ENCODE measurements at places on chromosomes 5 and 9.

GRCh38 chr9:93634311-93635185 is 58.2 kb downstream of the PHF2 start:
- DNase-seq: no peak

GRCh38 chr5:6681682-6682081 is 31.6 kb upstream of the TENT4A start:
- DNase-seq: no peak

DNA sequence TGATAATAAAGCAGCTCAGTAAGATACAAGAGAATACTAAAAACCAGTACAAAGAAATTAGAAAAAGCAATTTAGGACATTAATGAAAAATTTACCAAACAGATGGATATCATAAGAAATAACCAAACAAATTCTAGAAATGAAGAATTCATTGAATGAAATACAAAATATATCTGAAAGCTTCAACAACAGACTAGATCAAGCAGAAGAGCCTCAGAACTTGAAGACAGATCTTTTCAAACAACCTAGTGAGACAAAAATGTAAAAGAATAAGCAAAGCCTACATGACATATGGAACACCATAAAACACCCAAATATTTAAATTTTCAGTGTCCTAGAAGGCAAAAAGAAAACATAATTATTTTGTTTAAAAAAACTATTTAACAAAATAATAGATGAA is 66.9 kb downstream of the SKIC3 start:
- no peak for DNase-seq

GRCh38 chr5:32331217-32331934 is 18.6 kb upstream of the MTMR12 start:
- no peak for DNase-seq

- no peak for DNase-seq
Observed at GRCh38 chr5:13955896-13956295, 11.4 kb upstream of the DNAH5 start.

DNA sequence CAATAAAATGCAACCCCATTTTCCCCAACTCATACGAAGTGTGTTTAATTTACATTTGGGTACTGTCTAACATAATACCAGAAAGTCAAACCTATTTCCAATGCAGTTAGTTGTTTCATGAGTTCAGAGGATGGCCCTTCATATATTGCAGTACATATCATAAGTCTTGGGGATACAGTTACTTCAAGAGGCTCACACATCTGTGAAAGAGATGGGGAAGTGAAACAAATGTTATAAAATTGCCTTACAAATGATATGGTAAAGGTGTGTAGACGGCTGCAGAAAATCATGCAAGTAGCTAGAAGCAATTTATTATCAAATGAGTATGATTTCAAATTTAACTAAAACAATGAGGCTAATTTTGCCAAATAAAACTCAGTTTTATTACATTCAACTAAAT is 219.0 kb upstream of the CDH12 start:
- no peak for DNase-seq

- no peak for DNase-seq
Observed at GRCh38 chr9:106020186-106020585, 325.8 kb downstream of the TMEM38B start.

DNA sequence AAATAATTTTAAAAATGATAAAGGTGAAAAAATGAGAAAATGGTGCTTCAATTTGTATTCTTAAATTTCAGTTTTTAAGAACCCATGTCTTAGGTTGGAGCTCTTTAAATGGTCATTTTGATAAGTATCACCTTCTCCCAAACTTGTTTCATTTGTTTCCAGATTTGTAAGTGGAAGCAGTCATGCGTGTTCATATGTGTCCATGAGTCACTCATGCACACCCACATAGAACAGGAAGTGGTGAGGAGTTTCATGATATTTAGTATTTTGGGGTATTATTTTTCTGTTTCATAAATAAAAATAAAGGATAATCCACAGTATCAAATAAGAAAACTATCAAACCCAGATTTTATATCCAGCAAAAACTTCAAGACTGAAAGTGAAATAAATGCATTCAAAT is 570.4 kb upstream of the ST8SIA4 start:
- no peak for DNase-seq

GRCh38 chr9:137986268-137987099 is 108.9 kb downstream of the CACNA1B start:
- DNase-seq: no peak

- no peak for DNase-seq
Observed at GRCh38 chr5:54844905-54845566, 140.4 kb downstream of the ESM1 start.

DNA sequence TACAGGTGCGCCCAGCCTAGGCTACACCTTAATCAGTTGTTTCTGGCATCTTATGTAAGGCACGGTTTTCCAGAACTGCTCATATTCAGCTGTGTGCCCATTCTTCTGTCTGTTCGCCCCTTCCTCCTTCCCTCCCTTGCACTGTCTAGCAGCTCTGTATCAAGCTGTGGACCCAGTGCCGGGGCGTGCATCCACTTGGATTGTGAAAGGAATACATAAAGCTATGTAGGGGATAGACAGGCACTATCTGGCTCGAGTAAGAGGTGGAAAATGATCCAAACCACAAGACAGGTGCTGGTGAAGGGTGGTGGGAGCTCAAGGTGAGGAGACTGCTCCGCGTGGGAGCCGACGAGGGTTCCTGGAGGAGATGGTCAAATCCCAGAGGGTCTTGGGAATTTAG is 2.0 kb downstream of the GLIPR2 start:
- DNase-seq: no peak

DNA sequence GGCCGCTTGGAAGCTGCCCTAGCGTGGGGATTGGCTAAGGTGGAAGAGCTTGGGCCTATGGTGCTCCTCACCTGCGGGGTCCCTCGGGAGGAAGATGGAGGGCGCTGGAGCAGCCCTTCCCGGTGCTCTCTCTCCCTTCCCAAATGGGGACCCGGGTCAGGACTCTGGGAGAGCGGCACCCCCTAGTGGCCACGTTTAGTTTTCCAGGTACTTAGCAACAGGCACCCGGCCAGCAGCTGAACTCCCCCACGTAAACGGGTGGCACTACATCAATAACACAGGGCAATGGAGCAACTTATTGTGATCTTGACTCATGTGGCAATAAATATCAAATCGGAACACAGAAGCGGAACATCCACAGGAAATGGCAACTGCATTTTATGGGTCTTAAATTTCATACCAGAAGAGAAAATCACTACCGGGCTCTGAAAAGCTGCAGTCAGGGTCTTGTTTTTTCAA is 316.6 kb downstream of the AGTPBP1 start:
- DNase-seq: peak; percentile 19

- DNase-seq: no peak
Observed at GRCh38 chr5:59221769-59222168, 638.9 kb downstream of the RAB3C start.

GRCh38 chr5:59483971-59484472 is 409.5 kb downstream of the PDE4D start:
- no peak for DNase-seq

- DNase-seq: no peak
Observed at GRCh38 chr5:108620516-108620915, 127.2 kb upstream of the FER start.

DNA sequence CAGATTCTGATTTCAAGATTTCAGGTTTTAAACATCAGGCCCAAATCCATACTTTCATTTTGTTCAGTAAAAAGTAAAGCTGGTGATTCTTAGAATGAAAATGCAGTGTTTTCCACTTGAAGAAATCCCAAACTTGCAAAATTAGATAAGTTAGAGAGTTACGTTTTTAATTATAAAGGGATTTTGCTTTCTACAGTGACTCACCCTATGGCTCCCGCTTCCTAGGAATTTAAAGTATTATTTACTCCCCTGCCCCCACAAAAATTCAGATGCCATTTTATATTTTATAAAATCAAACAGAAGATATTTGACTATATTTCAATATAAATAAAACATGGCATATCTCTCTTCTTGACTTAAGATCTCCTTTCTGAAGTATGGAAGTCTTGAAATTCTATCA is 402.9 kb downstream of the ZSWIM6 start:
- DNase-seq: no peak

DNA sequence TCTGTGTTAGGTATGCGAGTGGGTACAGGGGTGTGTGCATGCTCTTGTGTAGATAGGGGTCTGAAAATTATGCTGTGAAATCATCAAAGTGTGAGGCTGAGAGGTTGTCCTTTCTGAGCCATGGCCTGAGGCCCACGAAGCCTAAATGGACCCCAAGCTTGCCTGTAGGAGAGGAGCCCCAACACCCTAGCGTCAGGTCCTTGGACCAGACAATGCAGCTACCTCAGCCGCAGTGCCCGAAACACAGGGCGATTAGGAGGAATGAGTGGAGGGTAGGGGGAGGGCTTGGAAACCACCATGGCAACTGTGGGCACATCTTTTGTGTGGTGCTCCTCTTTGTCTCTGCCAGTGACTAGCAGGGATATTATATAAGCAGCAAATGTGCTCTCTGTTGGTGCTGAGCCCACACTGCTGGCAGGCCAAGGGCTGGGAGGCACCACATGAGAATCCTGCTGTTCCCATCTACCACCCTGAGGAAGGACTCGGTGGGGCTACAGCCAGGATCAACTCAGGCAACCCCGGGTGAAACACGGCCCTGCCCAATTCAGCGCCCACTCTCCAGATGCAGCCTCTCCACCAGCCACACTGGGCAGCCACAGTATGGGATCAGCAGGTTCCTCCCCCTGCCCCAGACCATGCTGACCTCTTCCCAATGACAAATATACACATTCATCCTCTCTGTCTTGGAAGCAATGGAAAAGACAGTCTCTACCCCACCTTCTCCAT is 84.6 kb upstream of the FSTL4 start:
- no peak for DNase-seq

DNA sequence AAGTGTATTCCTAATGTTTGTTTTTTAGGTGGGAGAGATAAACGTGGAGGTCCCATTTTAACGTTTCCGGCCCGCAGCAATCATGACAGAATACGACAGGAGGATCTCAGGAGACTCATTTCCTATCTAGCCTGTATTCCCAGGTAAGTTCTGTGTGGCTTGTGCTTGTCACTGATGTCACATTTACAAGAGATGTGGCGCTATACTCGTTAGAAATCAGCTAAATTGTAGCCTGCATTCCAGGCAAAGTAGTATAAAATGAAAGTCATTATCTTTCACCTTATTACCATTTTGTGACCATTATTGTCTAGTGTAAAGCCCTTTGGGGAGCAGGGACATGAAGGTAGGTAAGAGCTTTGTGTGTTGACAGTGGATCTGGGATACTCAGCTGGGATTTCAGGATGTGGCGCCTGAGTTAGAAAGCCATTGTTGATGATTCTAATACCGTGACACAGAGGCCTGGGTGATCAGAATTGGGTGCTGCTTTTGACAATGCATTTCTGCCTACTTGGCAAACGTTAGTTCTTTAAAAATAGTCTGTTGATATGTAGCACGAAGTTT is 137.2 kb downstream of the TRIO start:
- no peak for DNase-seq

DNA sequence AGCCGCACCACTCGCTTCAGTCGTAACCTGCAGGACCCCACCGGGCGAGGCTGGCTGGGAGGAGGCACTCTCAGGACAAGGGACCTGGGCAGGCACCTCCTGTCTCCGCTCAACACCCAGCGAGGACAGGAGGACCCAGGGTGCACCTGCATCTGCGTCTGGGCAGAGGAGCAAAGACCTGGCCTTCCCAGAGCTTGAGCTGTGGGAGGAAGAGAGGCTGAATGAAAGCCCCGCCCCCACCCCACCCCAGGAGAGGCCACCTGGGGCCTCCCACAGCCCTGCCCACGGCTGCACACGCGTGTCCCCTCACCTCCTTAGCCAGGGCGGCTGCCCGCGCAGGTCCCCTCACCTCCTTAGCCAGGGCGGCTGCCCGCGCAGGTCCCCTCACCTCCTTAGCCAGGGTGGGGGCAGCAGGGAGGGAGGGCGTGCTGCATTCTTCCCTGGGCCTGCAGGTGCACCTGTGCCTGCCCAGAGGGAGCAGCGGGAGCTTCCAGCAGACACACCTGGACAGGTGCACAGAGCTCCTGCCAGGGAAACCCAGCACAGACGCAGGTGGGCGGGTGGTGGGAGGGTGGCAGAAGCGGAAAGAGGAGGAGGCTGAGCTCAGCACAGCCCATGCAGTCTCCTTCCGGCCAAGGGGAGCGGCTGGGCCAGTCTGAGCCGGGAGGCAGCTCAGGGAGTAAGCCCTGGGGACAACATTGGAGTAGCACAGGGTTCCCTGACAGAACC is 18.5 kb upstream of the SLC12A7 start:
- DNase-seq: no peak

DNA sequence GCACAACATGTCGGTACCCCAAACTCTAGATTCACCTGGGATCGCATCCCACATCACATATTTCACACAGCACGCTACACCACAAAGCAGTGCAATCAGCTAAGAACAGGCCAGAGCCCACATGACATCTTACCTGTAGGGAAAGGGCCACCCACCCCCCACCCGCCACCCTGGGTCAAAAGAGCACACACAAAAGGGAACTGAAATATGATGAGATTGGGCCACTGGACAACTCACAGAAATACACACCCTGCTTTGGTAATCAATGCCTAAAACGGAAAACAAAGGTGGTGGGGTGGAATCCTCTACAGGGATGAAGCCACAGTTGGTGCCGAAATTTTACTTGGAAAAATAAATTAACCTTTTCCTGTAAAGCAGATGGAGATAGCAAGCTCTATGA is 13.1 kb downstream of the RETREG1 start:
- DNase-seq: no peak

DNA sequence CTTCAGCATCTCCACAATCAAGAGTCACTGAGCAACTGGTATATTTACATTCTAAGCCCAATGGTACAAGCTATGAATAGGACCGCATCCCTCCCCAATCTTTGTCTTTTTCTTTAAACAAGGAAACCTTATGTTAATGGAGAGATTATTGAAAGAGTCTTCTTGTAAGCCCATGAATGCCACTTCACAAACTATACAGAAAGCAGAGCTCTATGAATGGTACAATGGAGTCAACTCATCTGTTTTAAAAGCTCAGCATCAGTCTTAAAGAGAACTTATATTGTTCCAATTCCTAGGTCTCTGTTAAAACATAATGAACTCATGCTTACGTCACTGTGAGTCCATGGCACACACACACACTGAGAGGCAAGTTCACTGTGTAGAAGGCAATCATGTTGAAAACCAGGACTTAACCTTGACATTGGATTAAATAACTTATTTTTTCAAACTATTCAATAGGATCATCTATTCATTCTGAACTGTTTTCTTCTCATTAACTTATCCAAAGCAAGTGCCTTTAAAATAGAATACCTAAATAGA is 4.5 kb downstream of the NREP start:
- no peak for DNase-seq

DNA sequence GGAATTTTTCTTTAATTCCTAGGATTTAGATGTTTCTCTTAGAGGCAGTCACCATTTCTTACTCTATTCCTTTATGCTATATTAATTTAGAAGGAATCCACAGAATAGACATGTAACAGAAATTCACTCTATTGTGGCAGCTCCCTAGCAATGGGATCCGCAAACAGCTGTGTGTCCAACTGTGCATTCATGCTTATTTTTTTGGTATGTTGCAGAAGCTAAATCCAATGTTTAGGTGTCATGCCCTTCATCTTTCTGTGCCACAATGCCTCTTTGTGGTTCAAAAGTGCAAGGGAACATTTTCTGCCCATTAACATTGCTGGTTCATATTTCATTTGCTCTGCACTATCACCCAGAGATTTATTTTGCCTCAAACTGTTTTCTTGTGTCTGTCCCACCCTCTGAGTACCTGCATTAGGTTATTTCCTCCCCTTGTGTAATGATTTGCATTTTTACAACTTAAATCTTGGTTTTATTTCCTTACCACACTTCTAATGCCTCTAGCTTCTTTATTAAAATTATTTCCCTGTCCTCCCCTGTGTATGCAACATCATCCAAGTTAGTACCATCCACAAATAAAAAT is 816.5 kb downstream of the EFNA5 start:
- no peak for DNase-seq

- DNase-seq: peak; percentile 34
Observed at GRCh38 chr9:82961504-82962125, 101.3 kb downstream of the RASEF start.

Measured in stimulated activated CD4-positive, alpha-beta T cell treated with anti-CD3 and anti-CD28 coated beads, Interleukin-12 subunit alpha, Interleukin-12 subunit beta, amount 100 ng/mL, for 4 hours (primary cell).